Glomerular endothelial cell (primary cell): ENCODE measurements at places on chromosomes 3 and 15. TPM values are rescaled to one million over a fixed set of nuclear protein-coding genes. Genes with fewer than 3 reads are reported as not detected.

DNA sequence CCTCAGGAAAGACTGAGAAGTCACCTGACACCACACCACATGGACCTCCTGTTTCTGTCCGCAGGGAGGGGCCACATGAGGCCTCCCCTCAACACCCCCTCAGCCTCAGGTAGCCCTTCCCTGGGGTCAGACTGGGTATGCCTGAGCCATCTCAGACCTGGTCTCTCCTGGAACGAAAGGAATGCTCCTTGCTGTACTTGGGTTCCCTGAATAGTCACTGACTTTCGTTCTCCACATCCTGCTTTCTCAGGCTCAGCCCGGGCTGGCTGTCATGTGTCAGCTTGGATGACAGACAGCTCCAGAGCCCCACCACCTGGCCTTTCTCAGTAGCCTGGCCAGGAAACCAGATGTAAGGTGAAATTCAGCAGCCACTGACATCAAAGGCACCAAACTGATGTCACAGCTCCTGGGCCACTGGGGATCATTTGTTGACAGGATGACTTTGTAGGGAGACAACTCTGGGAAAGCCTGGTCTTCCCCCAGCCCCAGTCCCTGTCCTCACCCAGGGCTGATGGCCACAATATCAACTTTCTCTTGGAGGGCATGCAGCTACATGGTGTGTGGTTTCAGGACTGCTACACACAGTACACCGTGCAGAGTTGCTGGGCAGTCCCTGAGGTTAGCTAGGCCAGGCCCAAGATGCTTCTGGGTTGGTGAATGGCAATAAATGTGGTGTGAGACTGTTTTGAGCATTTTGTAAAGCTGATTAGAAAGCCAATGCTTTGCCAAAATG lies 141.4 kb upstream of the MRPS22 start:
- no peak for DNase-seq

DNA sequence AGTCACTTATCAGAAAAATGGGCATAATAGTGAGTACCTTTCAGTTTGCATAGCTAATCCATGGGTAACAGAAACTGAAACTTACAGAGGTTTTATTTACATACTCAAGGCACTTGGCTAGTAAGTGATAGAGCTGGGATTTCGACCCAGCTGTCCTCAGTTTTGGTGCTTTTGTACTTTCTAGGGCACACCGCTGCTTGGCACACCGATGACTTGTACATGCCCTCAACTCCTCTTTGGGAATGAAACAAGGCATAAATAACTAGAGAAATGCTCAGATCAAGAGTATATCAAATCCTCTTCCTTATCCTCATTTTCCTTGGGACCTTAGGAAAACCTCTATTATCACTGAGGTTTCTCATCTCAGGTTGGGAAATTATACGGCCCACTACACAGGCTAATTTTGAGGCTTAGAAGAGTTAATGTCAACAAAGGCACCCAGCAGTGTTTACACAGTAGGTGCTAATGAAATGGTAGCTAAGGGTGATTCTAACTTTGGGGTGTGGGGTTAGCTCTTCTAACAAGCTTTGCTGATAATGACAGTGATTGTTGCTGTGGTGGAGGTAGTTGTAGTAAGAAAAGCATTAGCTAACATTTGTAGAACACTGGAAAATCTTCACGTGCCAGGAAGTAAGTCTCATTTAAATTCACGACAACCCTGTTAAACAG lies 20.3 kb upstream of the DGKG start:
- DNase-seq = no peak

The ARHGAP11A gene
- 7.7 and 8.2 TPM in 2 replicates for total RNA-seq

DNA sequence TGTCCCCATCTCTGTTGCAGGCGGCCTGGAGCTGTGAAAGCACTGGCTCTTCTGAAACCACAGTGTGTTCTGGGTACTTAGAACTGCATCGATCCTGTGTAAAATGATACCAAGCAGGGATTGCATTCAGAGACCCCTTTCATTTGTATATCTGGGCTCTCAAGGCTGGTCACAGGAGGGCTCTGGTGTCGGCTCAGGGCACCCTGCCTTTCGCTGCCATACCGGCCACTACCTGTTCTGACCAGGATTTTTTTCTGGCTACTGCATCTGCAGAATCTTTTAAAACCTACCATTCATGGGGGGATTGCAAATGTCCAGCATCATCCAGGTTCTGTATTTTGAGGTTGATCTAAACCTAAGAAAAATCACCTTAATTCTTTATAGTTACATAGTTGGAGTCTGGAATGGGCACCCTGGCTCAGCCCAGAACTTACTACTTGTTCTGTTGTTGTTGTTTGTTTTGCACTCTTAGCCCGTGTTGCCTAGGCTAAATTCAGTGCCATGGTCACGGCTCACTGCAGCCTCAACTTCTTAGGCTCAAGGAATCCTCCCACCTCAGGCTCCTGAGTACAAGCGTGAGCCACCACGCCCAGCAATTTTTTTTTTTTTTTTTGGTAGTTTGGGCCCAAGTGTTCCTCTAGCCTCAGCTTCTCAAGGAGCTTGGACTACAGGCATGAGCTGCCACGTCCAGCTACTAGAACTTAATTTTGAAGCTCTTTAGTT lies 52.7 kb downstream of the TRIM71 start:
- no peak for DNase-seq

DNA sequence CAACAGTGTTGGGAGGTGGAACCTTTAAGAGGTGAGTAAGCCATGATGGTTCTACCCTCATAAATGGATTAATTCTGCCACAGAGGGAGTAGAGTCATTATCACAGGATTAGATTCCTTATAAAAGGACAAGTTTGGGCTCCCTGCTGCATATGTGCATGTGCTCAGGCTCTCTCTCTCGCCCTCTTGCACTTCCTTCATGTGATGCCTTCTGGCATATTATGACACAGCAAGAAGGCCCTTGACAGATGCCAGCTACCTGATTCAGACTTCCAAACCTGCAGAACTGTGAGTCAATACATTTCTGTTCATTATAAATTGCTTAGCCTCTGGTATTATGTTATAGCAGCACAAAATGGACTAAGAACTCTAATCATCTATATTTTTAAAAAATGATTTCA lies 205.3 kb downstream of the CTNNB1 start:
- no peak for DNase-seq

DNA sequence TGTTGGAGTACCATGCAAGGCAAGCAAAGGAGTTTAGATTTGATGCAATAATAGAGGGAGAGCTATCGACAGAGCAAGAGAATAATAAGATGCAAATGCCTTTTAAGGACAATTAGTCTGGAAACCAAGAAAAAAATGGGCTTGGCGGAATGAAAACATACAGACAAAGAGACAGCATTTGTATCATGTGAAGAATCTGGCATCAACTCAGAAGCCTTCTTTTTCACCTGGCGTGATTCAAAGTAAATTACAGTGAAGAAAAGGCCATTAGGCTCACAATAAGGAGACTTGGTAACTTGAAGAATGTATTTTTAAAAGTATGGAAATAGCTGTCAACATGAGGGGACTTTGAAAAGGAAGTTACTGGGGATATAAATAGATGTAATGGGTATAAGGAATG lies 521.2 kb upstream of the GOLIM4 start:
- DNase-seq = no peak

GRCh38 chr15:58264053-58264971 lies 126.1 kb downstream of the AQP9 start:
- no peak for DNase-seq

DNA sequence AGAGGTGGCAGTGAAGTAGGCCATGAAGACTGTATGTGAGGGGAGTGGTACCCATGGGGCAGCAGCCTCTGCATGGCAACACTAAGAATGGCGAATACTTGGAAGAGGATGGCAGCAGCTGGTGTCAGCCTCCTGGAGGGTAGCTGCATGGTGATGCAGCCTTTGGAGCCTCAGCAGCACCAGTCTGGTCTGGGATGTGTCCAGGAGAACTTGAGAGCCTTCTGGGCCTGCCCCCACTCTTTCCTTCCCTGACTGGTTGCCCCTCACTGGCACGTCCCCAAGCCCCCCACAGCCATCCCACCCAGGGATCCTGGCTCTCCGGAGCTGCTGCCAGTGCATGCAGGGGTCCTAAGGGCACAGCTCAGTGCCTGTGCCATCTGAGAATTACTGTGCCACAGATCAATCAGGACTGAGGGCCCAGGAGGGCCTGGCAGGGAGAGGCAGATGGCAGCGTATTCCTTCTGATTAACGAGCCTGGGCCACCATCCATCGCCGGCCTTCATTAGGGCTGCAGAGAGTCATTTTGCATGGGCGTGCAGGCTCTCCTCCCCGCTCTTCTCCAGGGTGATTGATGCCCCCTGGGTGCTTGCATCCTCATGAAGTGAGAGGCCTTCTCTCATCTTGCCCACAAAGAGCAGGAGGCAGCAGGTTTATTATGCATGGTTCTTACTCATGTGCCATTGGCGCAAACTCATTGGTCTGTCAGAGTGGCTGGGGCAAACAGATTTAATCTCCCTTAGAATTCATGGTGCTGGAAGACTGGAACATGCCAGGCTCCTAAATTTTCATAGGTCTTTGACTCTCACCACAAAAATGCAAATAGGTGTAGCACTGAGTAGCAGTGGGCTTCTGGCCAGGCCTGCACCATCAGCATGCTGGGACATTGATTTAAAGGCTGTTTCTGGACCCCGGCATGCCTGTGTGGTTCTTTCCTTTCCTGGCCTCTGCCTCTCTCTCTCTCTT lies 116.8 kb downstream of the EPHB1 start:
- no peak for DNase-seq

GRCh38 chr3:36379872-36380220 lies 458 bp upstream of the STAC start:
- DNase-seq = no peak

The ERICH6 gene
- total RNA-seq = not detected in 2 replicates

DNA sequence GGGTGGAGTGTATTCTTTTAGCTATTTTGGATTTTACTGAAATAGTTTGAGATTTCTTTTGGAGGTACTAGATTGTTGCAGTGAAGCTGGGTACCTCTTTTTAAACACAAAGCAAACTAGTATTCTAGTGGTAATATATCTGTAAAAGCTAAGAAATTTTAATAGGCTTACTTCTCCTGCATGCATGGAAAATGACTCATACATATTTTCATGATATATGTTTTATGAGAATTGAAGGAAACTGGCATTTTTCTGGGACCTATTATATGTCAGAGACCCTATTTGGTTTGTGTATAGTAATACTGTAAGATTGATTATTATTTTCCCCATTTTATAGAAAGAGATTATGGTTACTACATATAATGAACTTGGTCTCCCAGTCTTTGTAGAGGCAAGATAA lies 851.0 kb downstream of the DIPK2A start:
- DNase-seq = no peak

DNA sequence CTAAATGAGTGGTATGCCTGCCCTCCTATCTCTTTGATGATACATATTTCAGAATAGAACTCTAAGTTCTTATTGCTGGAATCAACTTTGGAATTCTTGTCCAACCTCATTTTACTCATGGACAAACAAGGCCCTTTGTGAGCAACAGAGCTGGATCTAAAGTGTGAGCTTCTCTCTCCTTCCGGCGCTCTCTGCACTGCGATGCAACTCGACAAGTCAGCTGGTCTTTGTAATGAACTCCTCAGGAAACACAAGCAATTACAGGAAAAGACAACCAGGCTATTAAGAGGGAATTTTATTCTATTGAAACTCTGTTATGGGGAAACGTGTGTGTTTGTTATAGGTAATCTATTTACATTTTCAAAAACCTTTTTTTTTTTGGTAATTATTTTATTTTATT lies 20.3 kb upstream of the NRROS start:
- DNase-seq = no peak

DNA sequence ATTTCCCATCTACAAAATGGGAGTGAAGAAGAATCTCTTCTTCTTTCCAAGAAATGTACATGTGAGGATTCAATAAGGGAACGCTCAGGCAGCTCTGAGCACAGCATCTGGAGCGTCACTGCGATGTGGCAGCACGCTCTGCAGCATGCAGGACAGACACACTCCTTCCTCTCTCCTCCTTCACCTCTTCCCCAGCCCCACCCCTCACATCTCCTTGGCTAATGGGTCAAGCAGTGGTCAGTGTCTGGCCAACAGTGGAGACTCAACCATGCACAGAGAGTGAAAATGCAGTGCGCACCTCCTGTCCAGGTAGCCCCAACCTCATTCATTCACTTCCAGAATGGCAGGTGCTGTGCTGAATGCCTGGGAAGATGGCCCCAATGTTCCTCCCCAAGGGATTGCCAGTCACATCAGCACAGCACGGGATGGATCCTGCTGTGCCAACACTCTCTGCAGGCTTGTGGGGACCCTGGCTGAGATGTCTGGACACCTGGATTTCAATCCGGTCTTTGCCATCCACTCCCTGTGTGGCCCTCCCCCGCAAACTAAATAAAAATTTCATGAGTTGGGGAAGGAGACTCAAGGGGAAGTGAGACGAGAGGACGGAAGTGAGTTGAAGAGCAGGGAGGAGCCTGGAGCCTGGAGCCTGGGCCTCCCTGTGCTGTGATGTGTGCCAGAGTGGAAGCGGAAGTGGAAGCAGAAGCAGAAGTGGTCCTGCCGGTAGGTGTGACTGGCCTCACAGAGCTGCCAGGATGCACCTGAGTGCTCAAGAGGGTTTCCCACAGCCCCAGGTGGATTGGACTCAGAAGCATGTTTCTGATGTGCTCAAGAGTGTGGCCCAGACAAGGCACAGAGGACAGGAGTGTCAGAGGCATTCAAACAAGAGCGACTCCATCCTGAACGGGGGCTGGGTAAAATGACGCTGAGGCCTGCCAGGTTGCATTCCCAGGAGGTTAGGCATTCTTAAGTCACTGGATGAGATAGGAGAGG lies 163.9 kb downstream of the SMAD6 start:
- DNase-seq = no peak

The ZBTB47 gene
- 19.1 and 24.3 TPM in 2 replicates for total RNA-seq

DNA sequence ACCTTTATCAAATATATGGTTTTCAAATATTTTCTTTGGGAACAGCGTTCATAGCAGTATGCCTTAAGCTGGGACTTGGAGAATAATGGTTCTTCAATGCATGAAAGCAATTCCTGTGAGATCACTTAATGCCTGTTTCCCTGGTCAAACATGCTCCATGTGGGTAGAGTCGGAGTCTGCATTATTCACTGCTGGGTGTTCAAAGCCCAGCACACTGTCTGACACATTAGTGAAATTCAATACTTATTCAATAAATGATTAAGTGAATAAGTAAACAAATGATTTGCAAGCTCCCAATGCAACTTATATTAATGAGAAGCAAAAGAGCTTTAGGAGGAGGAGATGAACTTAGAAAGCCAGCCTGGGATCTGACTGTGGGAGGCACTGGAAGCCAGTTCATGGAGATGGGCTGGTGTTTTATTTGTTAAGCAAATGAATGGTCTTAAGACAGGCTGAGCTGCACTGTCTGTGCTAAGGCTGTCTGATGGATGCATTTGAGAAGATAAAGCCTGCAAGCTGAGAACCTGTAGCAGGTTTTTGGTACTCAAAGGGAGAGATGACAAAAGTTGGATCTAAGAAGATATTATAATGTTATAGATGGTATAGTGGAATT lies 490.8 kb downstream of the MCTP2 start:
- no peak for DNase-seq

- no peak for DNase-seq
Observed at GRCh38 chr3:158935846-158936245, 134.0 kb downstream of the MFSD1 start.

DNA sequence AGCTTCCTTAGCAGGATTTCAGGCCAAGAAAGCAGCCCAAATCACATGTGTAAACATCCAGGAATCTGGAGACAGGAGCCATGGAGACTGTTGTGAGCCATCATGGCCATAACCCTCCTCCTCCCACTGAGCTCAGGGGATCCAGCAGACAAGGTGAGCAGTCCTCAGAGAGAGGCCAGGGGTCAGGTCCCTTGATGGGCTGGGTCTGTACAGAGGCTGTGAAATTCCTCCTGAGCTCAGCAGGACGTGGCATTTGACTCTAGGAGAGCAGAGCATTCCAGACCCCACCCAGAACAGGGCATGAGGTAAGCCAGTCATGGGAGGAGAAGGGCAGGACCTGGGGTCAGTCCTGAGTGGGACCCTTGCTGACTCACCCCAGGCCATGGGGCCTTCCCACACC lies 67.0 kb upstream of the ACAN start:
- DNase-seq = no peak

The SNTN gene
- total RNA-seq = not detected in 2 replicates

The PXYLP1 gene
- total RNA-seq = 1.8 and 2.9 TPM in 2 replicates

The PLA2G4E gene
- not detected in 2 replicates for total RNA-seq
